IPS DF 6.9 (cell line): ENCODE measurements at places on chromosomes 1 and 21.

DNA sequence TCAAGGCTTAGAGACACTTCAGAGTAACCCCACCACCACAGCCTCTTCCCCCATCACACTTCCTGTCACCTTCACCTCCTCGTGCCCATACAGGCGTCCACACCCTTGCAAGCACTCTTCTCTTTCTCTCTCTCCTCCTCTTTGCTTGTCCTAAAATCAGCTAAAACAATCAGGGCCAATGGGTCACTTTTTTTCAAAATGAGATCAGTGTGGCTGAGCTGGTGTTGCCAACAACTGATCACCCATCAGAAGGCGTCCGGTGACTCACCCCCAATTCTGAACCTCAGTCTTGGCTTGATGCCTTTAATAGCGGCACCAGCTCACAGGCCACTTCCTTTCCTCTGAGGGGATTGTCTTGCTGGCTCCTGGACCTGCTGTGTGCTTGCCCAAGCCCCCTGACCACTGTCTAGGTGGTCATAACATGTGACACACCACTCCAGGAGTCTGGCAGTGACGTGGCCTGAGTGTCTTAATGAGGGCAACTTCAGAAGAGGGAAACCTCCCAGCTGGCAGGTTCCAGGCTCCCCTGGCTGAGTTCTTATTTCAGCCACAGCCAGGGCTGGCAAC is 1.6 kb downstream of the DRAXIN start:
- H3K4me3 ChIP-seq, result no peak overlapping the region
- H3K4me1 ChIP-seq, result peaks cover 16% of the 10 kb centered on the region
- H3K27ac ChIP-seq, result no peak overlapping the region

DNA sequence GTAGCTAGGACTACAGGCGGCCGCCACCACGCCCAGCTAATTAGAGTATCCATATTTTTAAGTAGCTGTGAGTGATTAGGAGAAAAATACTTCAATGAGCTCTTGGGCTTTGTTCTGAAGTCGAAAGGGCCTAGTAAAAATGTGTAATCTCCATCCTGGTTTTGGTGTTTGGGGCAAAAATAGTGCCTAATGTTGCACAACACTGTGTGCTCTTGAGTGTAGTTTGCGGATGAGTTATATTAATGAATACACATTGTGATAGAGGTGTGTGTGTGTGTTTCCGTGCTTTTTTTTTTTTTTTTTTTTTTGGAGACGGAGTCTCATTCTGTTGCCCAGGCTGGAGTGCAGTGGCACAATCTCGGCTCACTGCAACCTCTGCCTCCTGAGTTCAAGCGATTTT is 6.3 kb upstream of the ARID1A start:
- DNase-seq, result no peak
- no peaks in the 10 kb centered on the region for H3K36me3 ChIP-seq
- H3K4me1 ChIP-seq, result no peaks in the 10 kb centered on the region; the same call in 1 of the 2 replicates
- no peaks in the 10 kb centered on the region for H3K27me3 ChIP-seq
- no peak overlapping the region for H3K27ac ChIP-seq
- H3K4me3 ChIP-seq, result no peak overlapping the region

GRCh38 chr1:18475234-18475905 is 5.4 kb upstream of the KLHDC7A start:
- H3K27ac ChIP-seq, result no peak overlapping the region
- DNase-seq, result no peak
- no peaks in the 10 kb centered on the region for H3K36me3 ChIP-seq
- H3K4me1 ChIP-seq, result peaks cover 7% of the 10 kb centered on the region
- H3K4me3 ChIP-seq, result no peak overlapping the region

DNA sequence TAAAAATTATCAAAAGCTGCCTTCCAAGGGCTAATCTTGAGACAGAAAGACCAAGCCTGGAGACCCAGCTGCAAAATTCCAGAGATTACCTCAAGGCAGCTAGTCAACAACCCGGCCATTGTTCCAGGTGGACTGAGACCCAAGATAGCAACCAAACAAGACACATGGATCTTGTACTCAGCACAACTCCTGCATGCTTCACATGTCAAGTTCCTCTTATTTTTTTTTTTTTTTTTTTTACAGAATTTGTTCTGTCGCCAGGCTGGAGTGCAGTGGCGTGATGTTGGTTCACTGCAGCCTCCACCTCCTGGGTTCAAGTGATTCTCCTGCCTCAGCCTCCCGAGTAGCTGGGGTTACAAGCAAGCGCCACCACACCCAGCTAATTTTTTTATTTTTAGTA is 40.1 kb downstream of the CD2 start:
- H3K4me1 ChIP-seq, result peaks cover 1% of the 10 kb centered on the region; the same call in 1 of the 2 replicates
- H3K4me3 ChIP-seq, result no peak overlapping the region
- DNase-seq, result no peak
- no peaks in the 10 kb centered on the region for H3K27me3 ChIP-seq
- H3K36me3 ChIP-seq, result no peaks in the 10 kb centered on the region

GRCh38 chr1:26791148-26791547 is 3.4 kb downstream of the PIGV start:
- peaks cover 3% of the 10 kb centered on the region; the same call in 1 of the 2 replicates for H3K36me3 ChIP-seq
- no peak for DNase-seq
- no peak overlapping the region for H3K27ac ChIP-seq

GRCh38 chr21:34593423-34593822 is 21.5 kb downstream of the RCAN1 start:
- no peaks in the 10 kb centered on the region for H3K4me1 ChIP-seq
- DNase-seq, result no peak
- no peaks in the 10 kb centered on the region for H3K27me3 ChIP-seq
- H3K27ac ChIP-seq, result no peak overlapping the region
- H3K4me3 ChIP-seq, result no peak overlapping the region

DNA sequence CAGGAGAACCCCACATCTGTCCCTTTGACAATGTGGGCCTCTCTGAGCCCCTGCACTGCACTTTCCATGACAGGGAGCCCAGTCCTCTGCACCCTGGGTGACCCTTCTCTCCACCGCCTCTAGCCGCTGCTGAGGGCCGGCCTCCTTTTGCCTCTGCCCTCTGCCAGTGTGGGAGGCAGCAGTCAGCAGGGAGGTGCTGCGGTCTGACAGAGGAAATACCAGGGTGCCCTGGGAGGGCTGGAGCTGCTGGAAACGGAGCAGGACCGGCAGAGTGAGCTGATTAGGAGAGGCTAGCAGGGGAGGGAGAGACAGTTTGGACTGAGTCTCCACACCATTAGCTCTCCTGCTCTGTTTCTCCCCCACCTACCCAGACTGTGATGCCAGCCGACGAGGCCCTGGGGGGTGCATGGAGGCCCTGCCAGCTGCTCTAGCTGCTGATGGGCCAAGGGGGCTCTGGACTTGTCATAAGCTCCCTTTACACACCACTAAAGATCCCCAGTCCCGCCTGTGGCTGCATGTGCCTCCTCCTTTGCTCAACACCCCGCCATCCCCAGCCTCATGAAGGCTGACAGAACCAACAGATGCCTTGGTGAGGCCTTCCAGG is 171.1 kb upstream of the KLHDC7A start:
- no peaks in the 10 kb centered on the region for H3K36me3 ChIP-seq
- H3K27ac ChIP-seq, result no peak overlapping the region
- H3K27me3 ChIP-seq, result no peaks in the 10 kb centered on the region

DNA sequence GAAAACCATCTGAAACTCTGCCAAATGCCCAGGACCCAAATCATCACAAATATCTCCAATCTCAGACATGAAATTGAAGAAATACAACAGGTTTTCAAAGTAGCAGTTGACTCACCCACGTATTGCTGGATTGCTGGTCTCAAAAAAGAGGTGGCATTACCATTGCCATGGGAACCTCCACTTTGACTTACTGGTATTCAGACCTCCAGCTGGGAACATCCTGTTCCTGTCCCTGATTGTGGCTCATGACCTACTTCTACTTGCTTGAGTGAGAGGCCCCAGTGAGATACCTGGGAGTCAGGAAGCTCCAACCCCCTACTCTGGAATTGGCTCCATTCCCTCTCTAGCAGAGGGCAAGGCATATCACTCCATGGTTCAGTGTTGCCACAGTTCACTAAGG is 64.6 kb downstream of the NMNAT2 start:
- no peak overlapping the region for H3K27ac ChIP-seq
- no peaks in the 10 kb centered on the region for H3K27me3 ChIP-seq
- H3K4me3 ChIP-seq, result no peak overlapping the region
- no peak for DNase-seq

DNA sequence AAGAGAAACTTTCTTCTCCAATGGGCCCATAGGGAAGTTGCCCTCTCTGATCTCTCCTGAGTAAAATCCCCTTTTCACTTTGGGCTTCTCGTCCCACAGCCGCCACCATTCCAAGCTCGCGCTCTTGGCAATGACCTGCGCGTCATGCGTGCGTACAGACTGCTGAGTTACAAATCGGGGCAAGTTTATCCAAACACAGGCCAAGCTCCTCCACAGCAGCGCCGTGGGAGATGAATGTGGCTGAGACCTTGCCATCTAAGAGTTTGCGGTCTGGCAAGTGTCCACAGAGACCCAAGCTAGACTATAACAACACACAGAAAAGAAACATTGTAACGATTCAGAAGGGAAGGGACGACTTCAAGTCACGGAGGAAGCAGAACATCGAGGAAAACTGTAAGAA is 116.3 kb upstream of the SOD1 start:
- DNase-seq, result no peak
- no peaks in the 10 kb centered on the region; the same call in 1 of the 2 replicates for H3K4me1 ChIP-seq
- no peak overlapping the region for H3K27ac ChIP-seq
- H3K27me3 ChIP-seq, result no peaks in the 10 kb centered on the region

DNA sequence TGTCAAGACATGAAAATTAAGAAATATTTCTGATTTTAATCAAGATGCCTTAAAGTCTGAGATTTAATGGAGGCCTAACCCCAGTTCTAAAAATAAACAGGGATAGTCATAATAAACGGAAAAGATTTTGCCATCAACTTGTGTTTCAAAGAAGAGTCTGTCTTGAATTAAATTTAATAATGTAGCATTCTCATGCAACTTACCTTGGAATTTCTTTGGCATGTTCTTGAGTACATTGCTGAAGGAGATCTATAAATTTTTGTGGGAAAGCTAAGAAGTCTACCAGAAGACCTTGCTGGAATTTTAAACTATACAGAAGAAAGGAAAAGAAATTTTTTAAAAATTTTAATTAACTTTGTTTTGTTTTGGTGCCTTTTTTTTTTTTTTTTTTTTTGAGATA is 10.6 kb downstream of the SASS6 start:
- H3K27me3 ChIP-seq, result no peaks in the 10 kb centered on the region
- H3K4me3 ChIP-seq, result no peak overlapping the region
- no peak overlapping the region for H3K27ac ChIP-seq
- H3K4me1 ChIP-seq, result no peaks in the 10 kb centered on the region
- peaks cover 3% of the 10 kb centered on the region; the same call in 1 of the 2 replicates for H3K36me3 ChIP-seq

GRCh38 chr1:111990026-111990877 is 784 bp upstream of the KCND3 start:
- no peak overlapping the region for H3K27ac ChIP-seq
- peaks cover 31% of the 10 kb centered on the region for H3K27me3 ChIP-seq
- H3K36me3 ChIP-seq, result no peaks in the 10 kb centered on the region
- DNase-seq, result no peak

DNA sequence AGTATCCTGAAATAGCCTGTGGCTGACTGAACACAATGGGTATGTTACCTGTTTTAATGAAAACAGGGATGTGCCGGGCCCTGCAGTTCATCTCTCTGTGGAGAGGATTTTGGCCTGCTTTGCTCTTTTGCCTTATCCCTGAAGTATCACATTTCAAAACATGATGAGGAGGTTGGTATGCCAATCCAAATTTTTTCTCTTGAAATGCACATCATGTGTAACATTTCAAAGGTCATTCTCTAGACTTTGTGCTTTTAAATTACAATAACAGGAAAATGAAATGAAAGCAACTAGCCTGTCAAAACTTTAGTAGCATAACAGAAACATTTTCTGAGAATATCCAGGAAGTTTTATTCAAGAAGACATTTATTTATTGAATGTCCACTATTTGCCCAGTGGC is 118.9 kb downstream of the SLC44A5 start:
- no peak overlapping the region for H3K4me3 ChIP-seq
- no peak overlapping the region for H3K27ac ChIP-seq
- no peaks in the 10 kb centered on the region for H3K27me3 ChIP-seq
- no peaks in the 10 kb centered on the region for H3K36me3 ChIP-seq
- no peak for DNase-seq

DNA sequence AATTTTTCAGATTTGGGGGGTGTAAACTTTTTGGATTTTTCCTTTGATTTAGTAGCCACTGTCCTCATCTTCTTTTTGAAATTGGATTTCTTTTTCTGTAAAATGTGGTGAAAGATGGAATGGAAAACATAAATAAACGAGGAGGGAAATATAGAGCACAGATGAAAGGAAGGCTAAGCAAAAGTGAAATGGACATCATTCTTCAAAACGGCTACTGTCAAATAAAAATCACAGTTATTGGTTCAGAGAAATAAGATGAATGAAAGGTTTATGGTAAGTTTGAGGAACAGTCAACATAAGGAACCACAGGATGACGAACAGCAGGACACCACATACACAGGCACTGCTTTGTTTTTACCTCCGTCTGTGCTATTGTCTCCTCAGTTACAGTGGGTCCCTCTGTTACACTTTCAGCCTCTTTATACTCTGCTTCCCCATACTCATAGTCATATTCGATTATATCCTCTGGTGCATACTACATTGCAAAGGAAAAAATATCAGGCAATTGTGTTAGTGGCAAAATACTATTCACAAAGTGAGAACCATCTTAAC is 82.4 kb downstream of the COL11A1 start:
- no peaks in the 10 kb centered on the region for H3K36me3 ChIP-seq
- no peak overlapping the region for H3K4me3 ChIP-seq
- H3K27ac ChIP-seq, result no peak overlapping the region
- H3K4me1 ChIP-seq, result no peaks in the 10 kb centered on the region
- H3K27me3 ChIP-seq, result no peaks in the 10 kb centered on the region
- no peak for DNase-seq

DNA sequence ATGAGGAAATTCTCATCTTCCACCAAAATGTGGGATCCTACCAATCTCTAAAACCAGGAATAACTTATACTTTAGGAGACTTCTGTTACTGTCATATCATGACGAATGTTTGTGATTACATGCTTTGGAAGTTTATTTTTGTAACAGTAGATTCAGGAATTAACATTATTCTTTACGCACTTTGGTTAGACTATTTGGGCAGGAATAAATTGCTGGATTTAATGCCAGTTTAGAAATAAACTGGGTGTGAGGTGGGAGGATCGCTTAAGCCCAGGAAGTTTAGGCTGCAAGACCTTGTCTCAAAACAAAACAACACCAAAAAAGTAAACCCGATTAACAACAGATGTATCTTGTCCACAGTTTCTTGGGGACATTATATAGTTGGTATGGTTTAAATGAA is 52.1 kb downstream of the MIGA1 start:
- no peak for DNase-seq
- no peak overlapping the region for H3K27ac ChIP-seq
- H3K27me3 ChIP-seq, result no peaks in the 10 kb centered on the region
- no peaks in the 10 kb centered on the region for H3K36me3 ChIP-seq
- H3K4me1 ChIP-seq, result no peaks in the 10 kb centered on the region

GRCh38 chr1:99601208-99601607 is 44.7 kb upstream of the PALMD start:
- no peak overlapping the region for H3K27ac ChIP-seq
- H3K4me1 ChIP-seq, result no peaks in the 10 kb centered on the region
- DNase-seq, result no peak
- no peak overlapping the region for H3K4me3 ChIP-seq

- no peaks in the 10 kb centered on the region for H3K36me3 ChIP-seq
- no peaks in the 10 kb centered on the region for H3K27me3 ChIP-seq
- no peak overlapping the region for H3K4me3 ChIP-seq
- no peak overlapping the region for H3K27ac ChIP-seq
- DNase-seq, result no peak
Observed at GRCh38 chr1:8679929-8680663, 137.3 kb downstream of the RERE start.

- H3K4me3 ChIP-seq, result no peak overlapping the region
- no peak overlapping the region for H3K27ac ChIP-seq
- no peak for DNase-seq
Observed at GRCh38 chr1:37184789-37185188, 150.5 kb upstream of the GRIK3 start.
